ENCODE measurements at places on chromosomes 16 and 17.

GRCh38 chr16:66554495-66554894 is 2.1 kb downstream of the CKLF start:
- no peak for DNase-seq

GRCh38 chr17:28333083-28333746 is 2.1 kb downstream of the IFT20 start:
- DNase-seq: peak; percentile 59

- DNase-seq: peak; percentile 25
These were observed 110.1 kb downstream of the IRX3 start for GRCh38 chr16:54176376-54176901.

- no peak for DNase-seq
These were observed 1.8 kb downstream of the SNTB2 start for GRCh38 chr16:69188716-69189115.

DNA sequence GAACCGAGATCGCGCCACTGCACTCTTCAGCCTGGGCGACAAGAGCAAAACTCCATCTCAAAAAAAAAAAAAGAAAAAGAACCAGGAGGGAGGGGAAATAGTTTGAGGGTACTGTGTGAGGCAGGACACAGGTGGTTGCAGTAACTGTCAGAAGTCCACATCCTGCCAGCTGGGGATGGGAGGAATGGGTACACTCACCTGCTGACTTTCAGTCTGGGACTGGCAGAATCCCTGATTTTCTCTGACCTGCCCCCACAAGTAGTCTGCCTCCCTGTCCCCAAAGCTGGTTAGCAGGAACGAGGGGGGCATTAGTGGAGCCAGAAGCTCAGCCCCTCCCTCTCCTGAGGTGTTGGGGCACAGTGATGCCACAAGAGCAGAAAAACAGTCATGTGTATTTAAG is 7.1 kb upstream of the ARL5C start:
- no peak for DNase-seq

DNA sequence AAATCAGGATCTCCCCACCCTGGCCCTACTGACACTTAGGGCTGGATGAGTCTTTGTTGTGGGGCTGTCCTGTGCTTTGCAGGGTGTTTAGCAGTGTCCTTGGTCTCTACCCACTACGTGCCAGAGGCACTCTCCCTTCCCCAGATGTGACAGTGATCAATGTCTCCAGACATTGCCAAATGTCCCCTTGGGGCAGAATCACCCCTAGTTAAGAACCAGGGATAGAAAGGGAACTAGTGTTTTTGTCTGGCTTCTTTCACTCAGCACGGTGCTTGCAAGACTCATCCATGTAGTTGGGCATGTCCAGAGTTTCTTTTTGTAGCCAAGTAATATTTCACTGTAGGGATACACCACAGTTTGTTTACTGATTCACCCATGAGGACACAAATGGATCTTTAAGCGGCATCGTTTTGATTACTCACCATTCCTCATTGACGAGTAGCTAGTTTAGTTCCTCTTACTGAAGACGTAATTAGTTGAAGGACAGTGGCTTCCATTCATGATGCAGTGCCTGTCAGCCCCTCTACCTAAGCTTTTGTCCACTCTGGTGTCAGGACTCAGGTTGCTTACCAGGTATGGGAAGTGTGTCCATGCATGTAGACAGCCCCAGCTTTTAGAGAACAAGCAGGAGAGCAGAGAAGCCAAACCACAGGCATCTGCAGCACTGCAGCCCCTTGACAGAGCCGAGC is 26.0 kb upstream of the ITGB4 start:
- peak; percentile 39 for DNase-seq

- DNase-seq: peak; percentile 35
These were observed 121.3 kb upstream of the PLCG2 start for GRCh38 chr16:81657781-81658180.

GRCh38 chr16:9854675-9855074 is 327.6 kb downstream of the GRIN2A start:
- peak; percentile 19 for DNase-seq

- DNase-seq: no peak
These were observed 1.0 kb downstream of the MAP2K4 start for GRCh38 chr17:12021623-12022140.

DNA sequence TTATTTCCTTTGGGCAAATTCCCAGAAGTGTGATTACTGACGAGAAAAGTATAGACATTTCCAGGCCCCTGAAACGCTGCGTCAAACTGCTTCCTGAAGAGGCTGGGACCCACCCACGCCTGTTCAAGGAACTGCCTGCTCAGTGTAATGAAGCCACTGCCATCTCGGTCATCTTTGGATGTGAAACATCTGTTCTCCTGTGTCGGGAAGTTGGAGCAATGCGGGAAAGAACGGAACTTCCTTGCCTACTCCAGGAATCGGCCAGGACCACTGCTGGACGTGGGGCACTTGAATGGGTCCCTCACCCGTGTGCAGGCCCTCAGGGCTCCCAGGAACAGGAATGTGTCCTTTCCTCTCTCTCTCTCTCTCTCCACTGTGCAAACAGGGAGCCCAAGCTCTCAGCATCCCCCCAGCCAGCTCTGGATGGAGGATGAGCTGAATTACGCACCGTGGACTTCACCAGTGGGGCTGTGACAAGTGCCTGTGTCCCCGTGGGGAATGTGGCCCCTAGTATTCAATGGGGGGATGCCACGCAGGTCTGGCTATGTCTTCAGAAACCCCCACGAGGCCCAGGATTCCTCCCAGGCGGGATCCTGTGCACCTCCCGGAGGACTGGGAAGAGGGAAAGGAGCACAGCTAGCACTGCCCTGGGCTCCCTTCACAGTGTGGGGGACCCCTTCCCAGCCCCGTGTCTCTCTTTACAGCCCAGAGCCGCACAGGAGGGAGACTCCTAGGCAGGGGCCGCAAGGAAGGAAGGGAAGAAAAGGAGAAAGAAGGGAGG is 18.3 kb upstream of the LITAF start:
- peak; percentile 62 for DNase-seq

DNA sequence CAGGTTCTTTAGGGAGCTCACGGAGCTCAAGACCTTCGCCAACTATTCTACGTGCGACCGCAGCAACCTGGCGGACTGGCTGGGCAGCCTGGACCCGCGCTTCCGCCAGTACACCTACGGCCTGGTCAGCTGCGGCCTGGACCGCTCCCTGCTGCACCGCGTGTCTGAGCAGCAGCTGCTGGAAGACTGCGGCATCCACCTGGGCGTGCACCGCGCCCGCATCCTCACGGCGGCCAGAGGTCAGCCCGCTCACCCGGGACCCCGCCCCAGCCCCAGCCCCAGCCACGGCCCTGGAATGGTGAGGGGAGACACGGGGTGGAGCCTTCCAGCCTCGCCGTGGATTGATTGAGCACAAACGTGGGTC is 13.5 kb downstream of the SARM1 start:
- no peak for DNase-seq

- DNase-seq: peak; percentile 93
These were observed 18.4 kb downstream of the CYB5D2 start for GRCh38 chr17:4161192-4161966.

GRCh38 chr17:50544516-50544915 is 2.5 kb upstream of the SPATA20 start:
- no peak for DNase-seq

GRCh38 chr17:81537856-81538555 is 9.8 kb downstream of the FSCN2 start:
- DNase-seq: no peak

DNA sequence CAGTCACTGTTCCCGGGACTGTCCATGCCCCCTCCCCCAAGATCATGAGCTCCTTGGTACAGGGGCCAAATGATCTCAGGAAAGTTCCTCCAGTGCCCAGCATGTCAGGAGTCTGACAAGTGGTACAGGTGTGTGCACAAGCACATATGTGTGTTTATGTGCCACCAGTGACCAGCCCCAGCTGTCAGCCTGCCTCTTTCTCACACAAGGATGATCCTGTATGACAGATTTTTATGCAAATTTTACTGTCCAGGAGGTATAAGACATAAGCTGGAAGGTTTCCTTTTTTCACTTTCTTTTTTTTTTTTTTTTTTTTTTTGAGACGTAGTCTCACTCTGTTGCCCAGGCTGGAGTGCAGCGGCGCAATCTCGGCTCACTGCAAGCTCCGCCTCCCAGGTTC is 31.4 kb upstream of the GFOD2 start:
- no peak for DNase-seq

DNA sequence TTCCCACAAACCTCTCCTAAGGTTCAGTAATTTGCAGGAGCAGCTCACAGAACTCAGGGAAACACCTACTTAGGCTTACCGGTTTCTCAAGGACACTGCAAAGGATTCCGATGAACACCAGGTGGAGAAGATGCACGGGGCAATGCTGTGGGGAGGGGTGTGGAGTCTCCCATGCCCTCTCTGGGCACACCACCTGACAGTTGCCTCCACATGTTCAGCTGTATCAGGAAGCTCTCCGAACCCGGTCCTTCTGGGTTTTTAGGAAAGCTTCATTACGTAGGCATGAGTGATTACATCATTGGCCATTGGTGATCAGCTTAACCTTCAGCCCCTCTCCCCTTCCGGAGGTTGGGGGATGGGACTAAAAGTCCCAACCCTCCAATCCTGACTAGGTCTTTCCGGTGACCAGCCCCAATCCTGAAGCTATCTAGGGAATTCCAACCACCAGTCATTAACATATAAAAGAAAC is 21.6 kb downstream of the C17orf58 start:
- DNase-seq: no peak

DNA sequence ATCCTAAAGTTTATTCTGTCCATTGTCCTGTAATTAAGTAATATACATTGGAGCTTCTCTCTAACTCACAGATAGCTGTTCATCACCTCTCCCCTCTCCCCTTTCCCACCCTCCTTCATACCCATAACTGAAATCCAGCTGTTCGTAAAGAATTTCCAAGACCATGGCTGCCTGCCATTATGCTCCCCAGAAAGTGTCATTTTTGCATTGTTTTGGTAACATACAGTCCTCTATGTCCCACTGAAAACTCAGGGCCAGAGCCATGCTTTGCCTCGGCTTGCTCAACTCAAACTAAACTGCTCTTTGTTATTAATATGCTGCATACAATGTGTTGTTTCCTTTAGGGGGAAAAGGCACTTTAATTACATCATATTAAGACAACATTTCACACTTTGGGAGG is 132.0 kb downstream of the MRTFB start:
- no peak for DNase-seq

GRCh38 chr17:37694734-37695133 is 50.1 kb downstream of the HNF1B start:
- no peak for DNase-seq

DNA sequence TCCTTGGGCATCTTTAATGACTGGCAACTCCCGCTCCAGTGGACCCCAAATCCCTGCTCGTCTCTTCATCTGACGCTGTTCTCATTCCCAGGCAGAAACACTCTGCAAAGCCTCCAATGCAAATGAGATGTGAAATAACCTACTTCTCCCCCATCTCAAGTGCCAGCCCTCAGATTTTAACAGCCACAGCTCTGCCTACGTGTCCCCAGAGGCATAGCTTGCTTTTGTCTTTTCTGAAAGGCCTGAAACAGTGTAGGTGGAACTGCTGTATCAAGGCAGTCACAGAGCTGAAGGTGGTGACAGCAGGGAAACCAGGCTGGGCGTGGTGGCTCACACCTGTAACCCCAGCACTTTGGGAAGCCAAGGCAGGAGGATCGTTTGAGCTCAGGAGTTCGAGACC is 14.7 kb downstream of the RPH3AL start:
- DNase-seq: no peak

DNA sequence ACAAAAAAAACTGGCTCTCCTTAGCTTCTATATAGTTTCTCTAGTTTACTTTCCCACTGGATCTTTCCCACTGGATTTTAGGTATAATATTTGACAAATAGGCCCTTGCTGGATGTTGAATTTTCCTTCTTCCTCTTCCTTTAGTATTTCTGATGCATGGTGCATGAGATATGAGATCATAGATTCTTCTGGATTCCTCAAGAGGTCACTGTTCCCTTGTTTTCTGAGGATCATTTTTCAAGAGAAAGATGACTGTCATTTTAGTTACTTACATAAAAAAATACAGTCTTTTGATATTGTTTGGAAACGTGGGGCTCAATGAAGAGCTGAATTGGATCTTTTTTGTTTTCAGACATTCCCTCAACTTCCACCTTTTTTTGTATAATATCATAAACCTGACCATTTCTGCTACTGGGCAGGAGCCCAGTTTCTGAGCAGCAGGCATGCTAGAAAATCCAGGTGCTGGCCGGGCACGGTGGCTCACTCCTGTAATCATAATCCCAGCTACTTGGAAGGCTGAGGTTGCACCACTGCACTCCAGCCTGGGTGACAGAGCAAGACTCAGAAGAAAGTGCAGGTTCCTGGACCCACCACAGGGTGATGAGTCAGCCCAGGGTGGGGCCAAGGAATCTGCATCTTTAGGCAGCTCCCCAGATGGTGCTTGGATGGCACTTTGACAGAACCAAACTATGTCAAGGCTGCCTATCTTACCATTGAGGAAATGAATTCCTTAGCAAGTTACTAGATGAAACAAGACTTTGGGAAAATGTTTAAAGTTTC is 70.3 kb downstream of the SDR42E1 start:
- peak; percentile 81 for DNase-seq

GRCh38 chr17:67440277-67441051 is 63.4 kb downstream of the PITPNC1 start:
- DNase-seq: no peak

DNA sequence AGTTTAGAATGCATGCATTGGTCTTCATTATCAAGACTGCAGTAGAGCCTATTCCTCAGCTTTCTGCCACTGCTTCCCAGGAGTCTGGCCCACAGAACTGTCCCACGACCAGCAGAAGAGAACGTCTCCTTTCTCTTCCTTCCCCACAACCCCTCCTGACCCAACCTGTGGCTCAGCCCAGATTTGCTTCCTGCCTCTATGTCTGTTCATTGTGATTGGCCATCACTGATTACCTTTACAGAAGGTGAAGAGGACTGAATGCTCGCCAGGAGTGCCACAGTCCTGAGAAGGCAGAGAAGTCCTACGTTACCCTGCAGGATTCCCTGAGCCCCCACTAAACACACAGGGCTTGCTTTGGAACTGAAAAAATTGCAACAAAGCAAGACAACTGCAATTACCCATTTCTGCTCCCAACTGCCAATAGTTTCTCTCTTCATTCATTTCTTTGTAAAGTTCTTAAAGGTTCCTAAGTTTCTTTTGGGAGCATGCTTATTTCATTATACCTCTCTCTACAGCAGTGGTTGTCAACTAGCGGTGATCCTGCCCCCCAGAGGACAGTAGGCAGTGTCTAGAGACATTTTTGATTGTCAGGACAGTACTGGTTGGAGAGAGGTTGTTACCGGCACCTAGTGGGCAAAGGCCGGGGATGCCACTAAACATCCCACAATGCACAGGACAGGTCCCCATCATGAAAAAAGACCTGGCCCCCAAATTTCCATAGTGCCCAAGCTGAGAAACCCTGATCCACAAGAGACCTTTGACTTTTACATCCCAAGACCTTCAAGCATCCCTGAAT is 4.5 kb upstream of the NAT9 start:
- DNase-seq: peak; percentile 20

All from choroid plexus epithelial cell (primary cell).